ENCODE measurements at places on chromosomes 13 and 19.
A peak's percentile ranks its signal among the peaks of the same experiment; 100 is the strongest.

- DNase-seq, result no peak
Measured at GRCh38 chr13:30037766-30038165, 187.3 kb upstream of the UBL3 start.

DNA sequence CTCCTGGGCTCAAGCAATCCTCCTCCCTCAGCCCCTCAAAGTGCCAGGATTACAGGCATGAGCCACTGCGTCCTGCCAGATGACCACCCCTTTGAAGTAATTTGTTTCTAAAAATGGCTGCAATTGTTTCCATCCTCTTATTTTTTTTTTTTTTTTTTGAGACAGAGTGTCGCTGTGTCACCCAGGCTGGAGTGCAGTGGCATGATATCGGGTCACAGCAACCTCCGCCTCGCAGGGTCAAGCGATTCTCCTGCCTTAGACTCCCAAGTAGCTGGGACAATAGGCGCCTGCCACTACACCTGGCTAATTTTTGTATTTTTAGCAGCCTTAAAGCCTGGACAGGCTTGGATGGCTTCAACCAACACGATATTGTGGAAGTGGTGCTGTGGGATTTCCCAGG lies 22.3 kb upstream of the DPP9 start:
- no peak for DNase-seq

GRCh38 chr13:106537521-106537920 lies 2.1 kb upstream of the EFNB2 start:
- no peak for DNase-seq

GRCh38 chr13:76036176-76036575 lies 400.0 kb downstream of the LMO7 start:
- no peak for DNase-seq

GRCh38 chr19:38213911-38214625 lies 10.0 kb downstream of the DPF1 start:
- DNase-seq, result peak; percentile 70

DNA sequence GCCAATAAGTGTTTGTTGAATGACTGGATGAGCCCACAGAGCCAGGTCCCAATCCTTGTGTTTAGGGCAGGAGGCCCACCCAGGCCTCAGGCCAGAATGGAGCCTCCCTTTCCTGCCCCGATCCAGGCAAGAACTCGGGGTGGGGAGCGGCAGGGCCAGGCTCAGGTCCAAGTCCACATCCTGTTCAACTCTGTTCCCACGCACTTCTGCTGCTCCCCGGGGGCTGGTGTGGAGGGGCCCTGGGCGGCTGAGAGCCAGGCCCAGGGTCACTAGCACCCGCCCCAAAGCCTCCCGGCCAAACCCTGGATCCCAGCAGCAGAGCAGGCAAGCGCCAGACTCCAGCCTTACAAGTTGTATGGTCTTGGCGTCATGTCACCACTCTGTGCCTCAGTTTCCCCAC lies 8.0 kb downstream of the ANGPTL8 start:
- no peak for DNase-seq

GRCh38 chr19:32022044-32022640 lies 323.3 kb upstream of the ZNF507 start:
- no peak for DNase-seq

GRCh38 chr13:78608688-78609463 lies 5.5 kb upstream of the POU4F1 start:
- DNase-seq, result no peak

DNA sequence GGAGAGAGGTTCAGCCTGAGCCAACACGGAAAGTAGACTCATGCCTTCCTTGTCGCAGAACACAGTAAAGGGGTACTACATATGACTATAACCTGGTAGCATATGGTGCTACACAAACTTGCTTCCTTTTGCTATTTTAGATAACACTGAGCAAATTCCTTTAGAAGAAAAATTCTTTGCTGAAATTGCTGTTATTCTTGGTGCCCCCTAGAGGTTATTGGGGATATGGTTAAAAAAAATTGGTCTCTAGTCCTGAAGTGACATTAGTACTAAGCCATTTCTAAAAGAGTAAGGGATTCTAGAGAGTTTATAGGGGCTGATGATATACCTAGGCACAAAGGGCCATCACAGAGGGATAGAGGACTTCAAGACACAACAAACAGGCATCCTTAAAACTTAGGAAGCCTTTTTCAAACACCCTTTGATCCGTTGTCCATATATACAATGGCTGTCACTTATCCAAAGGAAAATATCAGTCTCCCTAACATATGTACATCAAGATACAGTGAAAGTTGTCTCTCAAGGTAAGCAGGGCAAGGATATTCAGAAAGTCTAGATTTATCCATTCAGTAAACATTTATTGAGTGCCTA lies 13.9 kb upstream of the HS6ST3 start:
- no peak for DNase-seq

DNA sequence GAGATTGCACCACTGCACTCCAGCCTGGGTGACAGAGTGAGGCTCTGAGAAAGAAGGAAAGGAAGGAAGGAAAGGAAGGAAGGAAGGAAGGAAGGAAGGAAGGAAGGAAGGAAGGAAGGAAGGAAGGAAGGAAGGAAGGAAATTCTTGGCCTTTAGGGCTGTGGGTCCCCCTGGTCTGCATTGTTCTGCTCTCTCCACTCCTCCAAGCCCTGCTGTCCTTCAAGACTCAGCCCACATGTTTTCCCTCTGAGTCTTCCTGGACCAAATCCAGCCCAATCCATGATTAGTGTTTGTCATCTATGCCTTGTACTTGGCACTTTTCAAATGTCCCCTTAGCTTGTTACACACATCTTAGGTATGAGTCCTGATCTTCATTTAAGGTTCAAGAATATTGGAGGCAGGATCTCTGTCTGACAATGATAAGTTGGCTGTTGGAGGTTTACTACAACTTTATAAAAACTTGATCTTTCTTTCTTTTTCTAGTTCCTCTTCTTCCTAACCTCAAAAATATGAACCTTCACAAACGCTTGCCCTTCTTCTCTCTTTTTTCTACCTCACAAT lies 48.8 kb upstream of the INTS6 start:
- DNase-seq, result no peak

DNA sequence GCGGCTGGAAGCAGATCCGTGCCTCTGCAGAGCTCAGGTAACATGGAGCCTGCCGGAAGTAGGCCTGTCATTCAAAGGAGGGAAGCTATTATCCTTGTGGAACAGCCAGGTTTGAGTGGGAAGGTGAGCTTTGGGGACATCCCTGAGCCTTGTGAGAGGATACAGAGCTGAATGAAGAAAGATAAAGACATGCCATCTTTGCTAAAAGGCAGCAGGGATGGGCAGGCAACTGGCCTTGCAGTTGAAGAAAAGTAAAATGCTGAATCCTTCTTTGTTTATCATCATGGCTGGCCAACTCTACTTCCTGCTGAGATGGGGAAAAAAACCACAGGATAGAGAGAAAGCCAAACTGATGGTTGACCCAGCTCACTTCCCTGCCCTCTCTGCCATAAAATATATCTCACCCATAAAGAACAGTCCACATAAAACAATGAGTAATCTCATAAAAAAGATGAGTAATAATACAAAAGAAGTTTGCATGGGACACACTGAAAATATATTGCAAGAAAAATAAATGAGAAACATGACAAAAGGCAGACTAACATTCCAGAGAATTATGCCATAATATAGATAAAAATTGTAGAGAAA lies 226.3 kb downstream of the DLEU7 start:
- no peak for DNase-seq

DNA sequence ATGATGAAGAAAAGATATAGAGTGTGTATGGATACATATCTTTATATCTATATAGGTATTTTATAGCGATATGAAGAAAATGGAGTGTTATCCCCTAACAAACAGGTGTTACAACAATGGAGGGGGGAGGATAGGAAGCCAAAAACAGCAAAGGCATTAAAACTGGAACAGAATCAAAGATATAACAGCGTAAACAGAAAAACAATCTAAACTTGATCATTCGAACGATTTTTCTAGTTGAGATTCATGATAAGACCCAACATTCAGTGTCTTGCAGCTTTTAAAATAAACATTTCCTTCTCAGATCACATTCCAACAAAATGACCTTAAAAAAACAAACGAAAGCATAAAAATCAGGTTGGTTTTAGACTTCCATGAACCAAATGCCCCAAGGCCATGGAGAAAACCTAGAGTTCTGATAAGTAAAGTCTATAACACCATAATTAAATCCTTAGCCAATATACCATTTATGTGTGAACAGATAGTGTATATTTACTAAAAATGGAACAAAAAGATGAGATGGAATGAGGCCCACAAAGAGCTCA lies 55.7 kb downstream of the CAB39L start:
- DNase-seq, result no peak
